ENCODE measurements at places on chromosomes 5 and 9.
A peak's percentile ranks its signal among the peaks of the same experiment; 100 is the strongest.

DNA sequence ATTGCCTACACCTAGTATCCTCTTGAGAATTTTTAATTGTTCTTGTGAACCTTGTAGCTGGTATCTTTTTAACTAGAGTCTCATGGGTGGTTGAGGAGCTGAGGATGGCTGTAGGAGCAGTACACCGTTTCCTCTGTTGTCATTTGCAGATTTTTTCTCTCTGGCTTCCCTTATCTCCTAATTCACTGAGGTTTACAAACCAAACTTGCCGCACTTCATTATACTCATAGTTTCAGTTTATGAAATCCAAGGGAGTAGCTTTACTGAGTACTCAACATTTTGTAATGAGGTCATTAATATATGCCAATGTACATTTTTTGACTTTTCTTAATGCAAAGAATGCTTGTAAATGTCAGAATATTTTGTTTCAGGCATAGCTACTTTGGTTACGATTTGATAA, 154.2 kb downstream of the CCDC171 start:
- no peak for DNase-seq

DNA sequence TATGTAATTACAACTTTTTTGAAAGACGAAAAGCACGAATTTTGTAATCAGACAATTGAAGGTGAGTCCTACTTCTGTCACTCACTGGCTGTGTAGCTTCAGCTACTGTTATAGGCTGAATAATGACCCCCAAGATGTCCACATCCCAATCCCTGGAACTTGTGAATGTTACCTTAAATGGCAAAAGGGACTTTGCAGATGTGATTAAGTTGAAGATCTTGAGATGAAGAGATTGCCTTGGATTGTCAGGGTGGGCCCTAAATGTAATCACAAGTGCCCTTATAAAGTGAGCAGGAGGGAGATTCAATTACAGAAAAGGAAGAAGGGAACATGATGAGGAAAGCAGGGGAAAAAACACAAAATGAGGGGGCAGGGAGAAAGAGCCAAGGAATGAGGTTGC, 326.2 kb upstream of the MSX2 start:
- no peak for DNase-seq

GRCh38 chr9:73573235-73573634, 421.6 kb downstream of the ANXA1 start:
- DNase-seq, result no peak

- DNase-seq, result no peak
These were observed 115.7 kb downstream of the FBXO38 start for GRCh38 chr5:148499452-148499851.

DNA sequence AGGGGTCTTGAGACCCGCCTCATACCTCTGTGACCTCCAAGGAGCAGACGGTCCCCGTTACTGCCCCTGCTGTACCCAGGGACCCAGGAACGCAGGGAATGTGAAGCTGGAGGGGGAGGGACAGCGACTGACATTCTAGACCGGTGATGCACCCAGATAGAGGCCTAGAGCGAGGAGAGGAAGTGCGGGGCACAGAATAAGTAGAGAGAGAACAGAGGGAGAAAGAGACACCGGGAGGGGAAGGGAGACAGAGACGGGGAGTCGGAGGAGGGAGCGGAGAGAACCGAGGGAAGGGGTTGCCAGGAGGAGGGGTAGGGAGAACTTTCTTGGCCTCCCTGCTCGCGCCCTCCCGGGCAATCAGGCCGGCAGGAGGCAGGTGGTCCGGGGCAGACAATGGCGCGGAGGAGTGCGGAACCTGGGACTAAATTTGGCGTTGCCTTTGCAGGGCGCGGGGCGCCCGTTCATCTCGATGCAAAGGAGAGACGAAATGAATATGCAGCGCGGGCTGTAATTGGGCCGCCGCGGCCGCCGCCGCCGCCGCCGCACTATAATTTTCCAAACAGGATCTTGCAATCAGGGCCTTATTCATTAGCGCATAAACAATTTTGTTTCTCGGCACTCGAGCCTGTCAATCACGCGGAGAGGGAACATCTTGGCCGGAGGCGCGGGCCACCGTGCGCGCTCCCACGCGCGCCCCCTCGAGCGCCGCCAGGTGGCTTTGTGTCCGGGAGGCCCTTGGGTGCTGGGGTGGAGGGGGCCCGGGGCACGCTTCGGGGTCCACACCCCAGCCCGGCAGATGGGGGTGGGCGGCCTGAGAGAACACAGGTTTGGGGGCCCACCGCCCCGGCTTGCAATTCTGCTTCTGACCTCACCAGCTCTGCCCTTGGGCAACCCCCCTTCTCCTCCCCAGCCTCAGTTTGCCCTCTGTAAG, 33.0 kb downstream of the NDUFA8 start:
- DNase-seq, result no peak

DNA sequence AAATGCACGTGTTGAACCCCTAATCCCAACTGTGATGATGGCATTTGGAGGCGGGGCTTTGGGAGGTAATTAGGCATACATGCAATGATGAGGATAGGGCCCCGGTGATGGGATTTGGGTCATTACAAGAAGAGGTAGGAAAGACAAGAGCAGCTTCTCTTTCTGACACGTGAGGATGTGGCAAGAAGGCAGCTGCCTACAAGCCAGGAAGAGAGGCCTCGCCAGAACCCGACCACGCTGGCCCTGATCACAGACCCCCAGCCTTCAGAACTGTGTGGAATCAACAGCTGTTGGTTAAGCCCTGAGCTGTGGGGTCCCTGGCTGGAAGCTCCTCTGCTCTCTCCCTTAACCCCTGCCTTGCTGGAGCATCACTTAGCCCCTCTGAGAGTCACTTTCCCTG, 57.5 kb downstream of the COL23A1 start:
- DNase-seq, result no peak

- DNase-seq, result no peak
These were observed 405.6 kb upstream of the ZNF608 start for GRCh38 chr5:125152044-125152443.

GRCh38 chr5:14547666-14548065, 33.9 kb upstream of the OTULINL start:
- DNase-seq, result no peak

- DNase-seq, result no peak
These were observed 480.4 kb upstream of the TUSC1 start for GRCh38 chr9:26158631-26159150.

- DNase-seq, result no peak
These were observed 297.1 kb downstream of the KCTD16 start for GRCh38 chr5:144467792-144468191.

GRCh38 chr5:76952795-76953536, at the start of gene CRHBP:
TSS of gene CRHBP (plus strand) at chr5:76953045. CDS start at chr5:76953135, 90 bp downstream.
- no peak for DNase-seq

- no peak for DNase-seq
These were observed 421.9 kb downstream of the CDH10 start for GRCh38 chr5:24222876-24223275.

- no peak for DNase-seq
These were observed 36.3 kb downstream of the ZNF483 start for GRCh38 chr9:111561165-111561719.

GRCh38 chr5:153937661-153938060, 101.0 kb downstream of the FAM114A2 start:
- DNase-seq, result no peak

- DNase-seq, result no peak
These were observed 62.7 kb downstream of the RETREG1 start for GRCh38 chr5:16554110-16554509.

DNA sequence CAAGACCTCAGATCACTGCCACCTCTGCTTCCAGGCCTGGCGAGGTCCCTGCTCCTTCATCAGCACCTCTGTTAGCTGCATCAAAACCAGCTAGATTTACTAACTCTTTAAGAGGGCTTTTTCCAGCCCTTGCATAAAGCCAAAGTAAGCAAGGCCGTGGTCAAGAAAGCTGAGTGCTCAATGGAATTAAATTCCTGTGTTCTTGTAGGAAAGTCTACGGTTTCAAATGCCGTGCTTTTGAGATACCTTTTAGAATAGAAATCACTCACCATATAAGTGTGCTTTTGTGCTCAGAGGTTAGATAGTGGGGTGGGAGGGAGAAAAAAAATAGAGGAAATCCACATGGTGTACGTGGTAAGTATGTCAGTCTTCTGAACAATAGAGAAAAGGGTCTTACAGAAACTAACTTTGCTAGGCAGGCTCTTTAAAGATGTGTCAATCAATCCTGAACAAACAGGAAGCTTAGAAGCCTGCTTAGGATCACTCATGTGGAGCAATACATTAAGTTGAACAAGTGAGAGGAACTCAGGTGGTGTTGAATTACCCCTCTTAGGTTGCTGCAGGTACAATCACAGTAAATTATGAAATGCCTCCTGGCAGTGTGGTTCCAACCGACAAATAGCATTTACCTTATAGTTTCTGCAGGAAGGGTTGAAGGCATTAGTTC, 79.7 kb downstream of the SEMA6A start:
- DNase-seq, result no peak

DNA sequence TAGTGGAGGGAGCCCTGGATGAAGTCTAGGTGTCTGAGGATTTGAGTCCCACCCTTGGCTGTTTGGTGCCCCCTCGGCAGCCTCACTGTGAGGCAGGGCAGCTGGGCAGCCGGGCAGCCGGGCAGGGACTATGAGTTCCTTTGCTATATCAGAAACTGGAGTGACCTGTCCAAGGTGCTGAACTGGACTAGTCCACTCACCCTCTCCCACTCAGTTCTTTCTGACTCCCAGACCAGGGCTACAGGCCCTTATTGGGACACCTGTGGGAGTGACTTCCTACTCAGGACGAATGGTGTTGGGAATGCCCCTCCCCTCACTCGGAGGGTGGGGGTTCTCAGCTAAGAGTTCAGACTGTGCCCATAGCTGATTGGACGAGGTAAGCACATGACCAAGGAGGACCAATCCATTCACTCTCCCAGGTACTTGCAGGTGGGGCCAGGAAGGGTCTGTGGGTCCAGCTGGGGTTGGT, 34.1 kb upstream of the RAPGEF1 start:
- DNase-seq, result peak; percentile 25

DNA sequence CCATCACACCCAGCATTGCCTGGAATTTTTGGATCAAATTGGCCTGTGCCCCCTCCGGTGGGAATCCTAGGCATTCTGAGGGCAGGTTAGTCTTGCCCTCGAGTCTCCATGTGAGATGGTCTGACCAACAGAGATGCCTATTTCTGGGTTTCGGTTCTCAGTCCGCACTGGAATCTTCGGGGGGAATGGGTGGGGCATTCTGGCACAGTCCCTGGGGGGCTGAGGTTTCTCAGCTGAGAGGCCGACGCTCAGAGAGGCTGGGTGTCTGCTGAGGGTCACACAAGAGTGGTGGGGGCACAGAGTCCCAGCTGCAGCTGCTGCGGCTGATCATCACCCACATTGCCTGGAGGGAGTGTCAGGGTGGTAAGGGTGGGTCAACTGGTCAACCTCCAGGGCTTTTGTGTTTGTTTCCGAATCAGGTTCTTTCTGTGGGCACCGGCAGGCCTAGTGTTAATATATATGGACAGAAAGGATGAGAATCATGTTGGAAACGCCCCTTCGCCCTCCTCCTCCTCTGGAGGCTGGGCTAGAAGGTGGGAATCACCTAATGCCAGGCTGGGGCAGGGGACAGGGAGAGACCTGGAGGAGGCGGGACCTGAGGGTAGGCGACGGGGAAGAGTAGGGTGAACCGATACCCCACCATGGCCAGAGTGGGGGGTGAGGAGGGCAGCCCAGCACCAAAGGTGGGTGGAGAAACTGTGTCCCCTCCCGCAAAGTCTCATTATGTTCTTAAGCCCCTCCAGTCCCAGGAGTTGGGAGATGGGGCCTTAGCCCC, 149.5 kb upstream of the PHYKPL start:
- DNase-seq, result no peak

DNA sequence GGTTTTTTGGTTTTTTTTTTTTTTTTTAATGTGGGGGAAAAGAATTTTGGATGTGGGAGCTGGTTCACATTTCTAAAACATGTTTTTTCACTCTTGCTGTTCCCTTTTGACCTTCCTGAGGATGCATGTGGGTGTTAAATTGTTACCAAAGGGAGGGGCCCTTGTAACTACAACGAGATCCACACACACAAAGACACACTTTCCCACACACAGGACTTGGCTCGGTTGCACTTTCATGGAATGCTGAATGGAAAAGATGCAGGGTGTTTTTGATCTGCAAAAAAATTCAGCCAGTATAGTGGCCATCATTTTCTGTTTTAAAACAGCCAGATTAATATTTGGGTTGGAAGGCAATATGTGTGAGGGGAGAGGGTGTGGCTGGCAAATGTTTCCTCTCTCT, 576.9 kb downstream of the EBF1 start:
- no peak for DNase-seq

DNA sequence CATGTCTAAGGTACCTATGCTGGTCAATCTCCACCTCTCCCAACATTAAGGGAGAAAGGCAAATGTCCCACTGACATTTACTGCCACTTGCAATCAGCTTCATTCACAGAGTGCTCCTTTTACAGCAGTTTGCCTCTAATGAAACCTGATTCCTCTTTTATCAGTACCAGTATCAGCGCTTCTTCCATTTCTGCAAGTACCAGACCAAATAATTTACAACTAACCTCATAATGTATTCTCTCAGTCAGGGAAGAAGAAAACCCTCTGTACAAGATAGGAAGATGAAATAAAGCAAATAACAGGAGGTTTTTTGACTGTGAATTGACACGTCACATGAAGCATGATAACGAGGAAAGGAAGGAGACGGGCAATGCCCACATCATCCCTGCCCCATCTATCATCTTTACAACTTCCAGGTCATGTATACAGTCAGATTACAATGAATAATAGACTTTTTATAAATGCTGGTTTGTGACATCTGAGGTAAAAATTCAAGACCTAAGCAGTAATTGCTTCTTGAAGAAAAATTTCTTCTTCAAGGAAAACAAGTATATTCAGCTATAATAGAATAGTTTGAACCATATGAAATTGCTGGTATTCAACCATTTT, 21.9 kb downstream of the ABITRAM start:
- DNase-seq, result no peak

DNA sequence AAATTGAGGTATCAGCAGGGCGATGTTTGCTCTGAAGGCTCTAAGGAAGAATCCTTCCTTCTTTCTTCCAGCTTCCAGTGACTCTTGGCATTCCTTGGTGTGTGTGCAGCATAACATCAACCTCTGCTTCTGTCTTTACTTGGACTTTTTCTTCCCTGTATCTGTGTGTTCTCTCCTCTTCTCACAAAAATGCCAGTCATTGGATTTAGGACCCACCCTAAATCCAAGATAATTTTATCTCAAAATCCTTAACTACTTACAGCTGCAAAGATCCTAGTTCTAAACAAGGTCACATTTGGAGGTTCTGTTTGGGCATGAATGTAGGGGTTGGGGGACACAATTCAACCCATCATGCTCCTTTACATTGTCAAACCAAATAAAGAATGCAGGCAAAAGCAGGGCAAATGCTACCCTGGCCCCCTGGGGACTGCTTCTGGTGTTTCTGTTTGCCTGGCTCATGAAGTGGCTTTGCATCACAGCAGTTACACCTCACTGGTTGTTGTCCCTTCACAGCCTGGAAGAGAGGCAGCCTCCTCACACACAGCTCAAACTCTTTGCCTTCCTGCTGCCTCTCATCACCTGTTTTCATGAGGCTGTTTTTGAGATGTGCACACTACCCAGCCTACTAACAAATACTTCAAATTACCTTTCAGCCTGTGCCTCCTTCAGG, 64.8 kb upstream of the PLCXD3 start:
- DNase-seq, result no peak

- no peak for DNase-seq
These were observed 32.8 kb downstream of the ARPC5L start for GRCh38 chr9:124894741-124895170.
